ENCODE measurements at places on chromosomes 1 and 21.

DNA sequence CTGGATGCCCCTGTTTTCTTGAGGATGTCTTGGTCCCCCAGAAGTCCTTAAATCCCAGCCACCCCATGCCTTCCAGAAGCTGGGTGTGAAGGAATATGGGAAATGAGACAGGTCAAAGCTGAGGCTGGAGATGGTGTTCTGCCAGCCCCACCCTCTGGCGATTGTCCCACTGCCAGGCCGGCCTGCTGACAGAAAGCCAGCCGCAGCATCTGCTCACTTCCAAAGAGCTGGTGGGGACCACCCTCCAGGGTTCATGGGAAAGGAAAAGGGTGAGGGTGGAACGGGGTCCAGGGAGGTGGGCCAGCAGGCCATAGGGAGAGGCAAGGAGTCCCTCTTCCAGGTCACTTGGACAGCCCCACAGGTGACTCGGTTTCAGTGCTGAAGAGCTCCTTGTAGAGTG lies 1.9 kb upstream of the LINGO4 start:
- no peak for DNase-seq

DNA sequence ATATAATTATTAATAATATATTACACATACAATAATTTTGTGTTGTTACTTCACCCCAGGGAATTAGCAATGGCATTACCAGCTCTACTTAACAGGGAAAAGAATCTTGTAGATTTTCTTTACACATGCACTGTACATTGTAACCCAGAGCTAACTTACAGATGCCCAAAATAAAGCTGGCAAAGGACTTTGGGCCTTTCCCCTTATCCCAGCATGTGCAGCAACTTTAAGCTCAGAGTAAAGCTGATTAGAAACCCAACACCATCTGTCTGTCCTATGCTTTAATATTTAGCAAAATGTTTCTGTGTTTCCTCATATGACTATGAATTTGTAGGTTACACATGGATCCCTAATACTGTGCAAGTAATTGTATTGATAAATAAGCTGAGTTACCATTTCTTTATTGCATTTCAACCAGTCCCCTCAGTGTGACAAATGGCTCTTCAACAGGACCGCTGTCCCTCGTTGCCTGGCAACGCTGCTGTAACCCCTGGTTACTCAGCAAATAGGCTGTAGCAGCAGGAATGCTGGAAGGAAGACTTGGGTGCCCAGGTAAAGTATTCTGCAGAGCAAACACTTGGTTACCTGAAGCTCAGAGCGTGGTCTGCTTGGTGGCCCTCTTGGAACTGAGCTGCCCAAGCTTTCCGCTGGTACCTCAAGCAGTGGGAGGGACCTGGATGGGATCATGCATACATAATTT lies at the start of gene USH2A:
USH2A (minus strand) TSS at position 628 of the 700 bp plus-strand sequence. CDS start 1,112 bp downstream, outside the sequence.
- DNase-seq, result no peak

GRCh38 chr1:226369110-226369509 lies 38.8 kb downstream of the PARP1 start:
- DNase-seq, result no peak

DNA sequence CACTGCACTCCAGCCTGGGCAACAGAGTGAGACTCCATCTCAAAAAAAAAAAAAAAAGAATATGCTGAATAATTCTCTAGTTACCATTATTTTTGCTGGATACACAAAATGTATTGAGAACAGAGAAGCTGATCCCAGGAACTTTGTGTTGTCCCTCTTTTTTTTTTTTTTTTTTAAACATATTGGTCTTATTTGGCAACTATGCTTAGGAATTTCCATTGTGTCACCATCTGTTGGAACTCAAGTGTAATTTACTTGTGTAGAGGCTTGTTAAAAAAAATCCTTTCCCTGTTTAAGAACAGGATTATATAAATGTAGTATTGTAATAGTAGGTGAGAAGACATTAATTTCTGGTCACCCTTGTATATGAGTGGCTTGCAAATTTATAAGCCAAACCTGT lies 28.6 kb downstream of the CAMSAP2 start:
- DNase-seq, result no peak

DNA sequence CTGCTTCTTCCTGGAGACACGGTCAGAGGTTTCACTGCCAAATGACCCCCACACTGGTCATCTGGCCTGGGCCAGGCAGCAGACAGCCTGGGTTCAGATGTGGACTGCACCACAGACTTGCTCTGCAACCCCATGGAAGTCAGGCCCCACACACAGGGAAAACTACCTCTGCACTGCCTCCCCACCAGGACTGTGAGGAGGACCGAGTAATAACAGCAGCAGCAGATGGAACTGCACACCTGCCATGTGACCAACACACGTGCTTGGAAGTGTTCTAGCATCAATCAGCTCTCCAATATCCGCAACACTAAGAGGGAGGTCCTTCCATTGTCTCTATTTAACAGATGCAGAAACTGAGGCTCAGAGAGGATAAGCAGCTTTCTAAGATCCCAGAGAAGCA lies 51.4 kb downstream of the SLC9A1 start:
- no peak for DNase-seq

GRCh38 chr1:42096554-42096953 lies 56.7 kb upstream of the GUCA2B start:
- no peak for DNase-seq

- no peak for DNase-seq
These were observed 19.3 kb upstream of the IL22RA1 start for GRCh38 chr1:24162201-24162600.

GRCh38 chr21:46674430-46675007 lies 39.0 kb downstream of the PRMT2 start:
- DNase-seq, result no peak

- no peak for DNase-seq
These were observed 13.6 kb downstream of the INAVA start for GRCh38 chr1:200908191-200908868.

DNA sequence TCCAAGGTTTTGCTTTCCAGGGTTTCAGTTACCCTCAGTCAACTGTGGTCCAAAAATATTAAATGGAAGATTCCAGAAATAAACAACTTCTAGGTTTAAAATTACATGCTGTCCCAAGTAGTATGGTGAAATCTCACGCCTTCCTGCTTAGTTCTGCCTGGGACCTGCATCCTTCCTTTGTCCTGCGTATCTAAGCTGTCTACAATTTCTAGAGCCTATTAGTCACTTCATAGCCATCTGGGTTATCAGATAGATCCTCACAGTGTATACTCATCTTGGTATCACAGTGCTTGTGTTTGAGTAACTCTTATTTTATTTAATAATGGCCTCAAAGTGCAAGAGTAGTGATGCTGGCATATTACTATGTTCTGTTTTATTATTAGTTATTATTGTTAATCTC lies 157.7 kb downstream of the ROR1 start:
- no peak for DNase-seq

GRCh38 chr1:221089273-221089672 lies 210.0 kb downstream of the HLX start:
- no peak for DNase-seq

DNA sequence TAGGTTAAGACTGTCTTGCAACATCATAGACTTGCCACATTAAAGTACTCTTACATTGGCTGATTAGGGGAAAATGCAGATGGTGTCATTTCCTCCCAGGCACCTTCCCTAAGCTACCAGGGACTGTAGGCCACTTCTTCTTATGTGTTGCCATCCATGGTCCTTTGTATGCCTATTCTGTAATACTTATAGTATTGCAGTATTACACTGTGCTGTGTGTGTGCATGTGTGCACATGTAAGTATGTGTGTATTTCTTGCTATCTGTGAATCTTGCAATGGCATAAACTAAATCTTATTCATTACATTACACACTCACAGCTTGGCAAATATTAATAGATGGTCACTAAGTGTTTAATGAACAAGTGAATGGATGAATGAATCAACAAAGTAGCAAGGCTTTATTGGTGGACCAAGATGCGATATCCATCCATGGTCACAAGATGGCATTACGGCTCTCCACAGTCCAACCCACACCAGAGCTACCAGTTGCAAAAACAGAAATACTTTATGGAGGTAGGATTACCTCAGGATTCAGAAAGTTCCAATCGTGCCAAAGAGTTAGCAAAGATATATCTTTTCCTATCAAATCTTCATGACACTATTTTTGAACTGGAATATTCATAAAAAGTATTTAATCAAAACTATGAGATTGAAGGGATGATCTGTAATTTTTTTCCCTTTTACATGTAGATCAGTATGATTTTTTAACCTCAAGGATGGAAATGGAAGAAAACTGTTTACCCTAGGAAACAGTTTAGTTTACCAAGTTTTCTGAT lies 160.2 kb downstream of the DENND1B start:
- DNase-seq, result no peak

DNA sequence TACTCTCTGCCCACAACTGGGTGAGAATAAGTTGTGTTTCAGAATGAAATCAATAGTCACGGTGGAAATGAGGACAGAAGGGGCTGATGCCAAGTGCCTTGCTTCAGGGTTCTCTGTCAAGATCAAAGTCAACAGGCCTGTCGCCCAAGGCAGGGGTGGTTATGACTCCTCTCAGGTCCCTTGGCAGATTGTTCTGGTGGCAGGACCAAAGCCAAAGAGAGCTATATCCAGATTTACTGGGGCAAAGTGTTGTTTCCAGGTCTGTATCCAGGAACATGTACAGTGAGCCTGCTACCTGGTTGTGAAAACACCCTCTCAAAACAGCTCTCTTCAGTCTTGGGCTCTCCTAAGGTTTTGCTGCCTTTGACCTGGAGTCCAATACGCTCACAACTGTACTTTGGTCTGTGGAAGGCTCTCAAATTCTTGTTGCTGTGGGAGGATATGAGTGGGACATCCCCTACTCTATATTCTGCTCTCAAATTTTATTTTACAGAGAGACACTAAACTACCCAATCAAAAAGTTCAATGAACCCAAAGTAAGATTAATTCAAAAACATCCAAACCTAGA lies 175.1 kb upstream of the ETV3 start:
- no peak for DNase-seq

DNA sequence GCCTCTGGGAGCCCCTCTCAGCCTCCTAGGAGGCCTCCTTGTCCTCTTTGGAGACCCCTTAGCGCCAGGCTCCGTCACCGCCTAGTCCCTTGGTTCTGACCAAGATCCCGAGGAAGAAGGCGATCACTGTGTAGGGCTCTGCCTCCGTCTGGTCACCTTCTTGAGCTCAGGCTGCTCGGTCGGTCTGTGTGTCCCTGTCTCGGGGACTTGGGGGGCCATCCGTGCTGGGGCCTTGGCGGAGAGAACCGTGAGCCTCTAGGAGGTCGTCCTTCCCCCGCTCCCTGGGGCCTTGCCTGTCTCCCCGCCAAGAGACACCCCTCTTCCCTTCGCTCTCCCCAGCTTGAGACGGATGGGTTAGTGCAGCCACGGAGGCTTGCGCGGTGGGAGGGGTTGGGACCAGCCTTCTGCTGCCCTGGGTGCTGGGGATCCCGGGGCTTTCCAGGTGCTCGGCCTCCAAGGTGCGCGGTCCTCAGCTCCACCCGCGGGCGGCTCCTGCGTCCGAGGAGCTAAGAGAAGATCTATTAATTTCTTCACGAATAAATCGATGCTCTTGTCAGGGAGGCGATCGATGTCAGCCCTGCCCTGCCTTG lies 701 bp upstream of the INSRR start:
- DNase-seq, result no peak

DNA sequence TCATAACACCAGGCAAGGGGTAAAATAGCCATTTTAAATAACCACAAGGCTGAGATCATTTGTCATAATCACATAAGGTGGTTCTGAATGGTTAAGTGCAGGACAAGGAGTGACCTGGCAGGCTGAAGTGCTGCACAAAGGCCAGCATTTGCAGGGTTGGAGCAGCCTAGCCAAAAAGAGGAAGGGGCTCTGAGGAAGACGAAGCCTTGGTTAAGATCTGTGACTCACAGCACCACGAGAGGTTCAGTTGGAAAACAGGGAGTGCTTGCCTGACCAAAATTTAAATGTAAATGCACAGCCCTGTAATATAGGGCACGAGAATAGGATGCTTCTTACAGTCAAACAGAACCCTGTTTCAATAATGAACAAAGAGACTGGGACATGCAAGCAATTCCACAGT lies 12.1 kb downstream of the ATP5PF start:
- DNase-seq, result no peak

DNA sequence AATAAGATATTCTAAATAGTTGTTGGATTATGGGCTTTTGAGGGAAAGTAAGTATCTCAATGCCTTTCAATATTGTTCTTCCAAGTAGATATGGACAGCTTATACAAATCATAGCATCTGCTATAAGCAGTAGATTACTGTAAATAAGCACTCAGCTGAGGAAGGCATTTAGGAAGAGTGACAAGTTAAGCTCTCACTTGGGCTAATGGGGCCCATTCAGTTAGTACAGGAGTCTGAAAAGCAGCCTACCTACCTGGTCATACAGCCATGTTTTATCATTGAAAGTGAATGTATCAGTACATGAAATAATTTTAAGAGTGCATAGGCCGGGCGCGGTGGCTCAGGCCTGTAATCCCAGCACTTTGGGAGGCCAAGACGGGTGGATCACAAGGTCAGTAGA lies 73.1 kb downstream of the APP start:
- DNase-seq, result no peak

DNA sequence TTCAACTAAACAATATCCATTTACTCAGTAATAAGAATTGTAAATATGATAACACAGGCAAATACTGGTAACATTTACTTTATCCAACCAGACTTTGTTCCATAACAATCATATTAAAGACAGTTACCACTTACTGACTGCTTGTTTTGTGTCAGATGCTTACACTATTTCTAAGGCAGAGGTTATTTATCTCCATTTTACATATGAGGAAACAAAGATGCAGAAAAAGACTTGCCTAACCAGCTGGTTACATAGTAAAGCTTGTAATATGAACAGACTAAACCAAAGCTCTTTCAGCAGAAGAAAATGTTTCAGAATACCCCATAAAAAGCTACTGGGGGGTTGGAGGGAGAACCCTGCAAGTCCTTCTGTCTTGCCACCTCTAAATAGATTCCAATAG lies 180.1 kb downstream of the EIF4G3 start:
- no peak for DNase-seq

DNA sequence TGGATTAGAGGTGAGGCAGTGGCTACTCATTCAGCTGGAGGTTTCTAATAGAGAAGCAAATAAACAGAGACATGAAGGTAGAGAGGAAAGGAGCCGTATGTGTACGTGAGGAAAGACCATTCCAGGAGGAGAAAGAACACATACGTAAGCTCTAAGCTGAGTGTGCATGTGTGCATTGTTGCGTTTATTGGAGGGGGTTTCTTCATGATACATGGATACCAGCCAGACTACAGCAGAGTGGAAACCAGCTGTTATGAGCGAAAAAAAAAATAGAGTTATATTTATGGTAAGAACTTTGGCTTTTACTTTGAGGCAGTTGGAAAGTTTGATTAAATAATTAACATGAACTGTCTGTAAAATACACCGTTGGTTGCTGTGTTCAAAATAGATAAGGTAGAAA lies 173.4 kb upstream of the RGS18 start:
- no peak for DNase-seq

DNA sequence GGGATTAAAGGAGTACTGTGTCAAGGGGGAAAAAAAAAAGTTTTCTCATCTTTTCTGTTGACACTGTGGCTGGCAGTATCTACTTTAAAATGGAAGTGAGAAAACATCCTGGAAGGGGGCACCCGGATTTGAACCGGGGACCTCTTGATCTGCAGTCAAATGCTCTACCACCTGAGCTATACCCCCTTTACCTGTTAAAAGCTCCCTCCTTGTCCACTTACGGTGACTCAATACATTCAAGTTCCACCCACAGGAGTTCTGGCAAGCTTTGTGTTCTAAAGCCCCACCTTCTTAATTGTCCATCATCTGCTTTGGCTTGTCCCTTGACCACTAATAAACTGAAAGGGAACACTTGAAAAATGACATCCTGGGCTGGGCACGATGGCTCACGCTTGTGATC lies 68.2 kb downstream of the FNBP1L start:
- no peak for DNase-seq

GRCh38 chr1:84223751-84224432 lies 77.6 kb upstream of the SAMD13 start:
- DNase-seq, result no peak

GRCh38 chr1:5986018-5986417 lies 6.2 kb downstream of the NPHP4 start:
- DNase-seq, result no peak

Data from stimulated activated CD8-positive, alpha-beta memory T cell treated with anti-CD3 and anti-CD28 coated beads, Interleukin-2, amount 100 ng/mL, for 1 hour (primary cell).